ENCODE measurements at places on chromosomes 2 and 18.
A peak's percentile ranks its signal among the peaks of the same experiment; 100 is the strongest.

DNA sequence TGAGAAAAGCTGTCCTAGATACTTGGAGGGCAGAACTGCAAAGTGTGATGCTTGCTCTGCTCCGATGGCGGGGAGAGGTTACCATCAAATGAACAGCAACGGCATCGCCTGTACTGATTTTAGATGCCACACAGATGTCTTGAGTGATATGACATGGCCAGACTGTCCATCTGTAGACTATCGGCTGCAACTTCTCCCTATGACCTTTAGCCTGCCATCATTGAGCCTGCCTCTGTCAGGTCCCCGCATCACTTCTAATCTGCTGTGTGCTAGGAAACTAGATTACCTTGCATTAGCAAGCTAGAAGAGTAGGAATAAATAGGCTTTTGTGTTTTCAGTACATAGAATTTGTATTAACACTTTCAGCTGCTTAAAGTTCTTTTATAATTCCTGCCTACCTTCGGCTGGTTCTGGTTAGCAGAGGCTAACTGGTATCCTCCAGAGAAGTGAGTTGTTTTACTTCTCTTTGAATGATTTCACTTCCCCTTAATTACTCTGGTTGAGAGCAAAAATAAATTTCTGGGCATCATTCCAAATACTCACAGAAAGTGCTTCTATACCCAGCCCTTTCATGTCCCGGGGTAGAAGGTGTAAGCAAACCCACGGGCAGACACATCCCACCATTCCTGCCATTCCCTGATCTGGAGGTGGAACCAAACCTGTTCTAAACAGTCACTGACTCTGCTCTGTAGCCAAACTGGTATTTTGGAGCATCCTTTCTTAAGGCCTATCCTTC lies 24.0 kb downstream of the GAREM2 start:
- DNase-seq = no peak

GRCh38 chr18:67132919-67133318 lies 383.6 kb downstream of the DSEL start:
- DNase-seq = peak; percentile 53

GRCh38 chr18:6605115-6605869 lies 124.2 kb upstream of the ARHGAP28 start:
- no peak for DNase-seq

DNA sequence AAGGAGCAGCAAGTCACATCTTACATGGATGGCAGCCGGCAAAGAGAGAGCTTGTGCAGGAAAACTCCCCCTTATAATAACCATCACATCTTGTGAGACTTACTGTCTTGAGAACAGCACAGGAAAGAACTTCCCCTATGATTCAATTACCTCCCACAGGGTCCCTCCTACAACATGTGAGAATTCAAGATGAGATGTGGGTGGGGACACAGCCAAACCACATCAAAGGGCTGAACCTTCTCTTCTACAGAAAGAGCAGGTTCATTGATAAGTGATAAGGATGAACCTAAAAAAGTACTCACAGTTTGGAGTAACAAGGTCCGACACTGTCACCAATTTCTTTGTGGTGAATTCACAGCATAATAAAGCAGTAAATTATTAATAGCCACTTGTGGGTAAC lies 422.2 kb upstream of the FSIP2 start:
- no peak for DNase-seq

- DNase-seq = no peak
These were observed 10.6 kb downstream of the RND3 start for GRCh38 chr2:150476809-150477302.

DNA sequence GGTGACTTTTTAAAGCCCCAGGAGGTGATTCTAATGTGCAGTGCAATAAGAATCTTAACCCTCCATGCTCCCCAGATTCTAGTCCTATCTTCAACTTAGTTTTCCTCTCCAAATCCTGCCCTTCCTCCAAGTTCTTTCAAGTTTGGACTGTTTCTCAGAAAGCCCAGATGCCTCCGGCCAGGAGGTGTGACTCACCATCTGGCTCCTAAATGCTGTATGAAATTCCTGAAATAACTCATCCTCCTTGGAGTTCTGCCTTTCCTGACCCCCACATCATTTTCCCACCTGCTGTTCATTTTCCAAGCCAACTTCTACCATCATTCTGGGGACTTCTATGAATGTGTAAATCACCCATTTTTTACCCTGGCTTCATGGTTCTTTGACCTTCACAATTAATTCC lies 118.2 kb upstream of the NOL4 start:
- no peak for DNase-seq

GRCh38 chr2:96145848-96146152 lies 560 bp upstream of the DUSP2 start:
- DNase-seq = no peak

GRCh38 chr2:151334082-151334815 lies 23.1 kb upstream of the TNFAIP6 start:
- no peak for DNase-seq

DNA sequence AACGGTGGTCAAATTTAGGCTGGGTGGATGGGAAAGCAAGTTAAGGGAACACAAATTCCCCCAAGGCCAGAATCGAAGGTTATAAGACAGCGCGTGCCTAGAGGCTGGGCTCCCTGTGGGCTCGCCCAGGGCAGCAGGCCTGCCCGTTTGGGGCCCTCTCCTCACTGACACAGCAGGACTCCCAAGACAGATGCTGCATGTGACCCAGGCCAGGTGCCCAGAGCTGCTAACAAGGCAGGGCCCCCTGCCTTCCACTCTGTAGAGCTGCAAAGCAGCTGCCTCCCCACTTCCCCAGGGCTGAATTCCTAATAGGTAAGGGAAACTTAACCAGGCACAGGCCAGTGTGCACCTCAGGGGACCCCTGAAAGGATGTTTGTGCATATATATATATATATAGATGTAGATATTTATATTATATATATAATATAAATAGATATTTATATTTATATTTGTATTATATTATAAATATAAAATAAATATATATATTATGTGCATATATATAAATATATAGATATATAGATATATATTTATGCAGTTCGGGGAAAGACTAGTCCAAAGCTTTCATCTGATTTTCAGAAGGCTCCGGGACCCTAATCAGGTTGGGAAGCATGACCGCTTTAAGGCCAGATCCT lies 43.7 kb downstream of the TMEM37 start:
- DNase-seq = peak; percentile 17

DNA sequence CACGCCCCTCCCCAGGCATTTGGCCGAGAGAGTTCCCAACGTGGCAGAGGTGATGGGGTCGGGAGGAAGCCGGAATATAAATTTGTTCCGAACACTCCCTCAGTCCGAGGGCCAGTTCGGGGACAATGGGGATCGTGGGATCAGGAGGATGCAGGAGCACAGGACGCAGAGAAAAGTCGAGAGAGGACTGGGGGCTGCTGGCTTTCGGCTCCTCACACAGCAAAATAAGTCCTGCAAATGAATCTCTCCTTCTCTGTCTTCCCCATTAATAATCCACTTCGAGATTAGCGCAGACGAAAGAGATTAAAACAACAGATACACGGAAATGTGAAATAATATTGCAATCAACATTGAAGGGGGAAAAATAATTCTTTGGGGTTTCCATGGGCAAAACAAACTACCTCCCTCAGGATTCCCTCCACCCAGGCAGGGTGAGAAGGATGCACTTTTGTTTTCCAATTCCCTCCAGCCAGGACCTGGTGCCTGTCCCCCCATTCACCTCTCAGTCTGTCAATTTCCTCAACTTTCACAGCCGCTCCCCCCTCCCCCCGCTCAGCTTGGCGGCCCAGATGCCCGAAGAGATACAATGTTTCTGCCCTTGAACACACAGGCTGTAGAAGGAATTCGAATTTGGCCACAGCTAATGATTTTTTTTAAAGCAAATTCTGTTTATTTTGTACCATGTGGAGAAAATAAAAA lies 3.1 kb upstream of the ZEB2 start:
- no peak for DNase-seq

- no peak for DNase-seq
These were observed 168.7 kb downstream of the SETBP1 start for GRCh38 chr18:44849361-44849760.

DNA sequence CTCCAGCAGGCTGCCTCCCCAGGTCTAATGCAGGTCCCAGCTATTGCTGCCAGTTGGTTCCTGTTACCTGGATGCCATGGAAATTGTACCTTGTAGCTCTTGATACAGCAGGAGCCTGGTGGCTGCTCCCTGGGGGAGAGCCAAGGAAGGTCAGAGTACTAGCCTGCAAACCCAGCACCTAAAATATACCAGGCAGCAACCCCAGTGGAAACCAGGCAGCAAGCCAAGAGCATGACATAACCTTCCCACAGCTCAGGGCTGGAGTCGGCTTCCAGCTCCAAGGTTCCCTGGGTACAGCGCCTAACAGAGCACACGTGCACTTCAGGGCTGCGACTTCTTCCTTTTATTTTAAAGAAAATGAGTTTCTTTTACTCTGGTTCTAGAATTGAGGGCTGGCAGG lies 30.3 kb downstream of the TNP1 start:
- peak; percentile 34 for DNase-seq

- no peak for DNase-seq
These were observed 243.9 kb downstream of the SLC4A3 start for GRCh38 chr2:219871351-219871750.

- no peak for DNase-seq
These were observed 490.0 kb downstream of the TXNL1 start for GRCh38 chr18:56148373-56148772.

- no peak for DNase-seq
These were observed 100.2 kb downstream of the BCL11A start for GRCh38 chr2:60453301-60453700.

DNA sequence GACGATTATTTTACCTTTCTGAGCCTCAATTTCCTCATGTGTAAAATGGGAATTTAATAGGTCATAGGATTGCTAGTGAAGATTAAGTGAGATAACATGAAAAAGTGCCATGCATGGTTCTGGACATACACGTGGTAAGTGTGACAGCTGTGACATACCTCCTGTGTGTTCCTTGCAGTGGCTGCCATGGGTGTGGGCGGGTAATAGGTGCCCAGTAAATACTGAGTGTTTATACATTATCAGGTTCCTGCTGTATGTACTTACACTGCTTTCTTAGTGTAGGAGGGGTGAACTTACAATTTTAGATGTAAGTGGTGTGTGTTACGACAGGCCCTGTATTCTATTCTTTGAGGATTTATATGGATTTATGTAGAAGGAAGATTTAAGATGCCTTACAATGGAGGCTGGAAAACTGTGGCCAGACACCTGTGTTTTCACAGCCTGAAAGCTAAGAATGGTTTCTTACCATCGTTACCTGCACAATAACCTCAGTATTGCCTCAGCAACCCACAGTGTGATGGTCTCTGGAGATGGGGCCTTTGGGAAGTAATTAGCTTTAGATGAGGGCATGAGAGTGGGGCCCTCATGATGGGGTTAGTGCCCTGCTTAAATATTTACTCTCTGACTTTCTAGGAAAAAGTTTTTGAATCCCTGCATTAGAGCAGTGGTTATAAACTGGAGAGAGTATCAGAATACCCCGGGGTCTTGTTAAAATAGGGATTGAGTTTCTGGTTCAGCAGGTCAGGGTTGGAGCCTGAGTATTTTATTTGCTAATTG lies 78.1 kb downstream of the ASAP2 start:
- DNase-seq = no peak

DNA sequence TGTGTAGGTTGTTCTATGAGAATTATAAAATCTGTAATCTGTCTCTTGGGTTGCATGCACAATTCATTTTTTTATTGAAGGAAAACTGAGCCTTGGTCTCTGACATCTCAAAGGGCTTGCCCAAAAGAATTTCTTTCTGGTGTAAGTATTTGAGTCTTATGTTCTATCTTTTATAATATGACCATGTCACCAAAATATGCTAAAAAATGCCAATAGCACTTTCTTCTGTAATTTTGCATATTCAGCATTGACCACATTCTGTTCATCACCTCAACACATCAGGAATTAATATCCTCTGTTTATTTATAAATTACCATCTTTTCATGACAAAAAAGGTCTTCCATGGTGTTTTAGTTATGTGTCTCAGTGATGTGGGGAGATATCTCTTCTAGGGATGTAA lies 268.7 kb upstream of the TCF4 start:
- DNase-seq = no peak

DNA sequence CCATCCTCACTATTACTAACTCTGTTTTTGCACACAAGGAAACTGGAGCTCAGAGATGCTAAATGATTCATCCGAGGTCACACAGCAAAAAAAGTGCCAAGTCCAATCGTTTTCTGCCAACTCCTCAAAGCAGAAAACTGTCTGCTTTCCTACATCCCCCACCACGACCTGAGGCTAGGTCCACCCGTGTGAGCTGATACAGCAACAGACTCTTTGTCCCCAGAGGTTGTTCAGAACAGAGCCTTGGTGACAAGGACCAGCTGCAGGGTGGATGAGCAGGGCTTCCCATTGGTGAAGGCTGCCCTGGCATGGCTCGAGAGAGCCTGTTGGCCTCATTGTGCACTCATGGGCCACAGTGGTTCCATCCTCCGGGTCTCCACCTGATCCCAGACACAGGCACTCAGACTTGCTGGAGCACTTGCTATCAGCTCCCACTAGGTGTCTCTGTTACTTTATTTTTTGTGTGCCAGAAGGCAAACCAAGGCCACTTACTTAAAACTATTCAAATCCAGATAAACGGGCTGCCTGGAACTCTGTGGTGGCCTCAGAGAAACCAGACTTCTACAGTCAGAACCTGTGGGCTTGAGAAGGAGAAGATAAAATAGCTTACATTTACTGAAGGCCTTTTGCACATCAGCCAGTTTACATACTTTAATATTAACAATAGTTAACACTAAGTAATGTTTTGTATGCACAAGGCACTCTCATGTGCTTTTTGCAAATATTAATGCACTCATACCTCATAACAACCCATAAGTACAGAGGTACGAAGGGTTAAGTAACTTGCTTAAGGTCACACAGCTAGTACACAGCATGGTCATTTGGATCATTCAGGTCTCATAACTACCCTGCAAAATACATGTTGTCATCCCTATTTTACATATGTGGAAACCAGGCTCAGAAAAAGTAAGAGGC lies 62.9 kb upstream of the CTIF start:
- peak; percentile 64 for DNase-seq

DNA sequence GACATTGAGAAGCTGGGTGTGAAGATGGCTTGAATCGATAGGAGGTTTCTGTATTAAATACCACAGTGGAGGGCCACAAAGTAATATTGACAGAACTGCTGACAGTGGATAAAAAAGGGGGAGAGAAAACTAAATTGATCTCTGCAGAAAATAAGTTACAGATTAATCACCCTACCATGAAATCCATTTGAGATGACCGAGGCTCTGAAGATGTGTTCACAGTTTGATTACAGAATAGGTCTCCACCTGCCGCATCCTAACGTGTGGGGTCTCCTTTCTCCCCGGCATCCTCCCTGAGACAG lies 165.6 kb downstream of the EIPR1 start:
- no peak for DNase-seq

DNA sequence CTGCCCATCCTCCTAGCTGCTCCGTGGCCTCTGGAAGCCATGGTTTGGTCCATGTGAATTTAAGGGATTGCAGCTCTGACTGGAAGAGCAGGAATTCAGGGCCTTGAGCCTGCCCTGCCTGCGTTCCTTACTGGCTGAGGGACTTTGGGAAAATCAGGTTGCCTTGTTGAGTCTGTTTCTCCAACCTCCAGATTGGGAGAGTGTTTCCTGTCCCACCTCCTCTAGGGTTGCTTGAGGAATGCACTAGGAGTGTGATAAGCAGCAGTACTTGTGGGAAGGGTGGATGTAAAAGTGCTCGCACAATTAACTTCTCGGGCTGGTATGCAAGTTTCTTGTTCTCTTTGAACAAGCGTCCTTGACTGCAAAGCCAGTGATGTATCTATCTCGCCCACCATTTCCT lies 84.4 kb upstream of the YWHAQ start:
- DNase-seq = no peak

GRCh38 chr2:140247451-140248195 lies 1467.4 kb upstream of the NXPH2 start:
- DNase-seq = no peak

GRCh38 chr2:71332435-71332796 lies 834 bp downstream of the ZNF638 start:
- no peak for DNase-seq
